ENCODE measurements at places on chromosomes 16 and 17. TPM values are rescaled to one million over a fixed set of nuclear protein-coding genes. Genes with fewer than 3 reads are reported as not detected.
A peak's percentile ranks its signal among the peaks of the same experiment; 100 is the strongest.

GRCh38 chr17:77497578-77497934, 356.8 kb downstream of the SEC14L1 start:
- no peak for DNase-seq

DNA sequence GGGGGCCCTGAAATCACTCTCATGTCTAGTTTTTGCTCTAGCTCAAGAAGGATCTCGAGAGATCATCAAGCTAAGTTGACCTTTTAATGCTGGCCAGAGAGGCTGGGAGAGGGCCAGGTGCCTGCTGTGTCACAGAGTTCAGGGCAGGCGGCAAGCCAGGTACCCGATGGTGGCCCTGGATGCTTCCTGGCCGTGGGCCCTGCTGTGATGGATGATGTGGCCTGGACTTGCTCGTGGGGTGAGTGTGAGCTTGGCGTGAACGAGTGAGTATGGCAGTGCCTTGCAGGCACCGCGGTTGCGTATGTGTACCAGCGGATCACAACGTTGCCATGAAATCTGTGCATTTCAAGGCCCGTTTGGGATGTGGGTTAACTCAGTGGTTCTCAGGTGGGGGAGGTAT, 7.4 kb downstream of the IRF8 start:
- no peak for DNase-seq

GRCh38 chr16:54655121-54655590, 275.5 kb upstream of the IRX5 start:
- DNase-seq, result no peak

DNA sequence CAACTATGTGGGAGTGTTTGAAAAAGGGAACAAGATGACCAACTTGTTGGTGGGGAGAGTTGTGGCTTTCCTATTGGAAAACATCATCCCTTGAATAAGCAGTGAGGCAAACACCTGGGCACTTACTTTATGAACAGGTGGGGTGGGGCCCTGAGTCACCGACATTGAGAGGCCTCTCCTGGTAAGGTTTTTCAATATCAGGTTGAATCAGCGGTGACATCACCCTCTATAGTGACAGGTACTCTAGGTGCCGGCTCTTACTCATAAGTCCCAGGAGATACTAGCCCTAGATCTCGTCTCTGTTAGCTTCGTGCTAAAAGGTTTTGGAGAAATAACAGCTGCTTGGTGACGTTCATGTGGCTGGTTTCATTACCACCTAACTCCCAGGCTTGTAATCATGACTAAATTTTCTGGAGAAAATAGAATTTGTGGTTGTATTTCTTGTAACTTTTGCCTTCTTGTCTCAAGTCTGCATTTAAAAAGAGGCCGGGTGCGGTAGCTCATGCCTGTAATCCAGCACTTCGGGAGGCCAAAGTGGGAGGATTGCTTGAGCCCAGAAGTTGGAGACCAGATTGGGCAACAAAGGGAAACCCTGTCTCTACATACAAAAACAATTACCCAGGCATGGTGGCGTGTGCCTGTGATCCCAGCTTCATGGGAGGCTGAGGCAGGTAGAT, 19.3 kb downstream of the CDH1 start:
- DNase-seq, result peak; percentile 32

DNA sequence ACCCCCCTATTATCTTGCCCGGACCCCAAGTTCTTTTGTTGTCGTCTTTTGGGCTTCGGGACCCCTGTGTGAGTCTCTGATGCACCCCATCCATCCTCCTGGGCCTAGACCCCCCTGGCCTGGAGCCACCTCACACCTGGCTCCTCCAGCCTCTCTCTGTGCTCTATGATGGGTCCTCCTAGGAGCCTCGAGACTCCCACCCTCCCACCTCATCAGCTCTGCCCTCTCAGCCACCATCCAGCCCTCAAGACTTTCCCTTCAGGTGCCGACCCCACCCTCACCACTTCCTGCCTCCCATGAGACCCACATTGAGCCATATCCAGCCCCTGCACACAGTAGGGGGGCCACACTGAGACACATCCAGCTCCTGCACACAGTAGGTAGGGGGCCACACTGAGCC, 8.7 kb upstream of the ATP2A3 start:
- DNase-seq, result no peak

CSH2 gene
- total RNA-seq, result not detected

KPNB1 gene
- 188 TPM for total RNA-seq

IL17C gene
- total RNA-seq, result not detected

KRT40 gene
- total RNA-seq, result not detected

KRT32 gene
- not detected for total RNA-seq
